ENCODE measurements at places on chromosomes 3 and 15. TPM values are rescaled to one million over a fixed set of nuclear protein-coding genes. Genes with fewer than 3 reads are reported as not detected.

GRCh38 chr3:82424031-82424339 lies 662.5 kb upstream of the GBE1 start:
- no peak for DNase-seq

DNA sequence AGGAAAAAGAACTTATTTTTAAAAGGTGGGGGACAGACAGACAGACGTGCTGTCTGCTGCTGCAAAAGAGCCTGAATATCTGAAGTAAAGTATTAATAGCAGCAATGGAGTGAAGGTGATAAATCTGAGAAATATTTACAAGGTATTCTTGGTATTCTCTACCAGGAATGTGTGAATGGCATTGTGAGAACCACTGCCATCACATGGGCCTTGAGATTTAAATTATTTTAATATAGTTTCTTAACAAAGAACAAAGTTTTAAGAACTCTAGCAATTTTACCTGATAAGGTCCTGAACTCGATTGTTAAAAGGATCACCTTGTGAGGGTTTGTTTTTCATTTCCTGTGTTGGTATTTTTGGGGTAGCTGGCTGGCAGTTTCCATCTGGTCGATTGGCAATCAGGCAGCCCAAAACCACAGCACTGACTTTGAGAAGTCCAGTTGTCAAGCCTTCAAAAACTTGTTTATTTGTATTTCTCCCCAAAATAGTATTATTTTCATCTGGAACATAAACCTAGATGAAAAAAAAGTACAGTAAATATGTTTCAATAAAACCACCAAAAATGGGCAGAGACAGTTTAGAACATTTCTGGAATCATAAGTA lies 97.3 kb downstream of the ISL2 start:
- no peak for DNase-seq

- no peak for DNase-seq
These were observed 121.7 kb downstream of the CBLB start for GRCh38 chr3:105747060-105747541.

GRCh38 chr3:88987776-88988175 lies 119.6 kb upstream of the EPHA3 start:
- no peak for DNase-seq

Gene IL17RD
- total RNA-seq = 0.02 TPM

- DNase-seq = no peak
These were observed 22.0 kb downstream of the TGM4 start for GRCh38 chr3:44896440-44896839.

Gene CRYGS
- total RNA-seq = 2.5 TPM

DNA sequence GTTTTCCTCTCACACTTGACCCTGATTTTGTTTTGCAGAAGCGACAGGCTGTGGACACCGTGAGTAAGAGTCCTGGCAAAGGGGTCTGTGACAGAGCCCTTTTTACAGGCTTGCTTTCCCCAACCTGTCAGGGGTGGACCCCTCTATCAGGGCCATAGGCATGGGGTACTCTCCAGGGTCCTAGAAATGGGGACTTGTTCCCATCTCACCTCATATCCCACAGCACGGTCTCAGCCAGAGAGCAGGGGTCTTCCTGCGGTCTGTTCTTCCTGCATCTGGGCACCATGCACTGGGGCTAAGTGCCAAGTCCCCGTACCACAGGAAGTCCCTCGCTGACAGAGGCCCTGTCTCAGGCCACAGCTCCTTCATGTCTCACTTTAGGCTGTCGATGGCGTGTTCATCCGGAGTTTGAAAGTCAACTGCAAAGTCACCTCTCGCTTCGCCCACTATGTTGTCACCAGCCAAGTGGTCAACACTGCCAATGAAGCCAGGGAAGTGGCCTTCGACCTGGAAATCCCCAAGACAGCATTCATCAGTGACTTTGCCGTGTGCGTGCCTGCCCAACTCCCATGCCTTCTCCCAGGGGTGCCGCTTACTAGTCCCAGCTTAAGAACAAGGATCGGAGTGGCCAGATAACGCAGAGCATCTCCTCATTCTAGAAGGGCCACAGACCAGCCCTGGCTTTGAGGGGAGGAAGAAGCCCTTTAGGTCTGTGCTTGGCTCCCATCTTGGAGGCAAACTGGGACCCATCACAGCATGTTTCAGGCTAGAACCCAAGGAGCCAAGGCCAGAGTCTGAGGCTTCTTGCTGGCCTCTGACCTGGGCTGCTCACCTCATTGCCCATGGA lies 783 bp downstream of the ITIH1 start:
- no peak for DNase-seq

Gene GOLGA6D
- not detected for total RNA-seq

DNA sequence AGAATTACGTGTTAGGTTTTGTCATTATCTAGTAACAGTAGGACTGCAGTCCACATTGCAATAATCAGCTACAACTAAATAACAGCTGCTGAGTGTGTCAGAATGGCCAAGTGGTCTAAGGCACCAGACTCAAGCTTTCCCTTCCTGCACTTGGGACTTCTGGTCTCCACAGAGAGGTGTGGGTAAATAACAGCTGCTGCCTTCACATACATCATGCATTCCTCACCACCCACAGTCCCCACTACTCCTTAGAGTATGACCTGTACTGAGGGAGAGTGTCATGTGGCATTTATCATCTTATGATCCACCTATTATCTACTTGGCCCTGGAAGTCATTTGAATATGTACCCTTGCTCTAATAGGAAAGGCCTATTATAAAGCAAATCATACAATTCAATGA lies 22.2 kb upstream of the ZMAT3 start:
- no peak for DNase-seq

GRCh38 chr15:66944121-66944520 lies 121.3 kb upstream of the SMAD3 start:
- DNase-seq = no peak

DNA sequence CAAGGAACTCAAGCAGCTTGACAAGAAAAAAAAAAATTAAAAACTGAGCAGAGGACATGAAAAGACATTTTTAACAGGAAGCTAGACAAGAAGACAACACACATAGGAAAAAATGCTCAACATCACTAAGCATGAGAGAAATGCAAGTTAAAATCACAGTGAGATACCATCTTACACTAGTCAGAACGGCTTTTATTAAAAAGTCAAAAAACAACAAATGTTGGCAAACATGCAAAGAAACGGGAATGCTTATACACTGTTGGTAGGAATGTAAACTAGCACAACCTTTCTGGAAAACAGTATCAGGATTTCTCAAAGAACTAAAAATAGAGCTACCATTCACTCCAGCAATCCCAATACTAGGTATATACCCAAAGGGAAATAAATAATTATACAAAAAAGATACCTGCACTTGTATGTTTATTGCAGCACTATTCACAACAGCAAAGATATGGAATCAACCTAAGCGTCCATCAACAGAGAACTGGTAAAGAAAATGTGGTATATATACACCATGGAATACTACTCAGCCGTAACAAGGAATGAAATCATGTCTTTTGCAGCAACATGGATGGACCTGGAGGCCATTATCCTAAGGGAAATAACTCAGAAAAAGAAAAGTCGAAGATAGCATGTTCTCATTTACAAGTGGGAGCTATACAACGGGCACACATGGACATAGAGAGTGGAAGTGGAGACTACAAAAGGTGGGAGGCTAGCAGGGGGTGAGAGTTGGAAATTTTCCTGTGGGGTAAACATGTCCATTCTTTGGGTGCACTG lies 5.2 kb downstream of the GOLIM4 start:
- DNase-seq = no peak

DNA sequence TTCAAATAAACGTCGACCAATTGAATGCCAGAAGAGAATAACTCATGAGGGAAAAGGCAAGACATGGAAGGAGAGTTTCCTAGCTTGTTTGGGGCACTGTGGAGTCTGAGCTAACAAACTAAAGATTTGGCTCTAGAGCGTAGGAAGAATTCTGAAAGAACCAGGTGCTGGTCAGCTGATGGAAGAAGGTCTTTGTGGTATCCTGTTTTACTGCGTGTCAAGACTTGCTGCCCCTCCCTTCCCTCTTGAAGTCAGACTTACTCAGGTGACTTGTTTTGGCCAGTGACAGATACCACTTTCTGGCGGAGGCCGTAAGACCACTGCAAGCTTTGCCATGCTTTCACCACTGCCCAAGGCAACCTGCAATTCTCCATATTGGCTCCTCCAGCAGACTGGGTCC lies 673 bp upstream of the HCLS1 start:
- DNase-seq = no peak

DNA sequence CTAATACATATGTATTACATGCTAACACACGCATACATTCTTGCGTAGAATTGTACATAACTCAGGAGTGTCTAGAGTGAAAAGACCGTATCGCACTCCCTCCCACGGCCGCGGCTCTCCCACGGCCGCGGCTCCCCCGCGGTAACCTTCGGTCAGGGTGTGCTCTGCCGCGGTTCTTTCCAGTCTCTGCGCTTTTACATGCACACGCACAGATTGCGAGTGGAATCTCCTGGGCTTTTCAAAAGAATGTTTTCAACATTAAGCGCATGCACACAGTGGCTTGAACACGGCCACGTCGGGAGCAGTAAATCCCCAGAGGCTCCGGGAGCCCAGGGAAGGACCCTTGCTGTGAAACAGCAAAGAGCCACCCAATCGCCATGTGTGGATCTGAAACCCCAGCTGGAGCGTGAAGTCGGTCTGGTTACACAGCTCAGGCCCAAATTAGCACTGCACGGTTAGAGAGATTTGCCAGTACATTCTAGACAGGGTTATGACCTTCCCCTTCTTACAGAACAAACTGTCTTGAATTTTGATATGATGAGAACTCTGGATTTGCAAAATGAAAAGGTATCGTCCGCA lies 805 bp upstream of the RGMA start:
- DNase-seq = no peak

GRCh38 chr3:171811295-171811912 lies 1.1 kb upstream of the PLD1 start:
- no peak for DNase-seq

Gene CHRNA3
- total RNA-seq = not detected

Gene C15orf61
- 4.3 TPM for total RNA-seq

Measured in activated CD4-positive, alpha-beta memory T cell treated with anti-CD3 and anti-CD28 coated beads for 36 hours (primary cell).